ENCODE measurements at places on chromosomes 1 and 21. TPM values are rescaled to one million over a fixed set of nuclear protein-coding genes. Genes with fewer than 3 reads are reported as not detected.

Gene AMPD1
- polyA plus RNA-seq = not detected

Gene GRIK1
- polyA plus RNA-seq = not detected

Gene RSPO1
- polyA plus RNA-seq = not detected

Gene TMEM269
- 0.02 TPM for polyA plus RNA-seq

Gene TENT5C
- 0.11 TPM for polyA plus RNA-seq

Gene IL19
- polyA plus RNA-seq = not detected

Gene RORC
- polyA plus RNA-seq = 0.09 TPM

Gene KIAA1614
- polyA plus RNA-seq = 0.03 TPM

Gene ABCA4
- polyA plus RNA-seq = 0.29 TPM

Gene MPZ
- 1.3 TPM for polyA plus RNA-seq

Gene THEM5
- polyA plus RNA-seq = not detected

Gene KCNE2
- polyA plus RNA-seq = not detected

Gene SZT2
- polyA plus RNA-seq = 7.6 TPM

Gene SLC35F3
- 11.2 TPM for polyA plus RNA-seq

Gene ORC1
- polyA plus RNA-seq = 16.8 TPM

Gene SLC1A7
- polyA plus RNA-seq = not detected

Gene ZBTB37
- 1.7 TPM for polyA plus RNA-seq

Gene MAP3K21
- polyA plus RNA-seq = 6.8 TPM

Gene LRRC39
- polyA plus RNA-seq = 0.25 TPM

Gene LDLRAD2
- not detected for polyA plus RNA-seq

Gene SH3D21
- 6.3 TPM for polyA plus RNA-seq

Gene SLC30A1
- 6.6 TPM for polyA plus RNA-seq

Gene ARHGEF16
- polyA plus RNA-seq = 7.6 TPM

Gene JAM2
- polyA plus RNA-seq = 0.01 TPM

Gene RHOU
- polyA plus RNA-seq = 0.01 TPM

Gene CLSTN1
- 168 TPM for polyA plus RNA-seq

Gene PRRX1
- polyA plus RNA-seq = 0.18 TPM

Gene CD5L
- not detected for polyA plus RNA-seq

Gene LCK
- polyA plus RNA-seq = 0.23 TPM

Gene ATP1A4
- not detected for polyA plus RNA-seq

Gene KRTAP13-2
- polyA plus RNA-seq = not detected

Gene CD34
- polyA plus RNA-seq = 0.02 TPM

Gene PGLYRP3
- polyA plus RNA-seq = 0.25 TPM

Gene HJV
- not detected for polyA plus RNA-seq

Gene CLDN19
- polyA plus RNA-seq = 0.10 TPM

Gene KCNK2
- polyA plus RNA-seq = 0.05 TPM

Gene CELA3A
- not detected for polyA plus RNA-seq

Gene MEX3A
- polyA plus RNA-seq = 1.3 TPM

Gene ANKRD45
- polyA plus RNA-seq = not detected

Gene SRGAP2C
- polyA plus RNA-seq = 7.5 TPM

Gene KRTAP11-1
- not detected for polyA plus RNA-seq

Gene THEM4
- 16.2 TPM for polyA plus RNA-seq

Gene ATAD3C
- 2.6 TPM for polyA plus RNA-seq

Gene COX20
- 23.5 TPM for polyA plus RNA-seq

Gene MECR
- polyA plus RNA-seq = 31.3 TPM

Gene VANGL1
- polyA plus RNA-seq = 16.6 TPM

Gene OPRD1
- polyA plus RNA-seq = not detected

Gene HECTD3
- polyA plus RNA-seq = 33.0 TPM

Gene IGSF5
- not detected for polyA plus RNA-seq

Gene THEMIS2
- 1.8 TPM for polyA plus RNA-seq

Gene LORICRIN
- polyA plus RNA-seq = not detected

Gene RNASEL
- polyA plus RNA-seq = 3.0 TPM

Gene HTR6
- not detected for polyA plus RNA-seq

Gene FALEC
- not detected for polyA plus RNA-seq

Gene UTS2
- polyA plus RNA-seq = not detected

Gene RIPK4
- 21.0 TPM for polyA plus RNA-seq

Gene TIPRL
- 22.9 TPM for polyA plus RNA-seq

Gene SPRR2E
- polyA plus RNA-seq = not detected

Gene ALX3
- polyA plus RNA-seq = not detected
